Occipital lobe (tissue), 3 donors: ENCODE measurements at places on chromosomes 2 and 18.
A peak's percentile ranks its signal among the peaks of the same experiment; 100 is the strongest.

GRCh38 chr2:163553601-163554000 is 182.2 kb downstream of the FIGN start:
- DNase-seq, result no peak

- DNase-seq, result no peak
These were observed 137.9 kb upstream of the PARD3B start for GRCh38 chr2:204407204-204408014.

GRCh38 chr2:33272001-33272400 is 204.4 kb upstream of the RASGRP3 start:
- DNase-seq, result no peak

GRCh38 chr2:230984393-230985220 is 11.3 kb upstream of the SPATA3 start:
- DNase-seq, result no peak

GRCh38 chr18:13834496-13835015 is 10.6 kb downstream of the MC5R start:
- DNase-seq, result no peak

GRCh38 chr2:172103471-172104272 is 972 bp upstream of the DLX2 start:
- DNase-seq, result no peak

GRCh38 chr18:41391616-41392595 is 563.1 kb upstream of the PIK3C3 start:
- DNase-seq, result peak; percentile 6

- DNase-seq, result no peak
These were observed 155.0 kb downstream of the TNS1 start for GRCh38 chr2:217847552-217848350.

DNA sequence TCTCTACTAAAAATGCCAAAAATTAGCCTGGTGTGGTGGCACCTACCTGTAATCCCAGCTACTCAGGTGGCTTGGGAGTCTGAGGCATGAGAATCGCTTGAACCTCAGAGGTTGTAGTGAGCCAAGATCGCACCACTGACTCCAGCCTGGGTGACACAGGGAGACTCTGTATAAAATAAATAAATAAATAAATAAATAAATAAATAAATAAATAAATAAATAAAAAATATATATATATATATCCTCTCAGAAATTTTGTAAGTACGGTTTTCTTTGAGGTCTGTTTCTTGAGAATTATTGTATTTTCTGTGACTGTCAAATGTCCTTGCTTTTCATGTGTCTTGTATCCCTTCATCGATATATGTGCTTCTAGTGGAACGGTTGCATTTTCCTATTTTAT is 406.9 kb upstream of the FIGN start:
- no peak for DNase-seq

- DNase-seq, result no peak
These were observed 61.1 kb upstream of the RAPH1 start for GRCh38 chr2:203596183-203596582.

DNA sequence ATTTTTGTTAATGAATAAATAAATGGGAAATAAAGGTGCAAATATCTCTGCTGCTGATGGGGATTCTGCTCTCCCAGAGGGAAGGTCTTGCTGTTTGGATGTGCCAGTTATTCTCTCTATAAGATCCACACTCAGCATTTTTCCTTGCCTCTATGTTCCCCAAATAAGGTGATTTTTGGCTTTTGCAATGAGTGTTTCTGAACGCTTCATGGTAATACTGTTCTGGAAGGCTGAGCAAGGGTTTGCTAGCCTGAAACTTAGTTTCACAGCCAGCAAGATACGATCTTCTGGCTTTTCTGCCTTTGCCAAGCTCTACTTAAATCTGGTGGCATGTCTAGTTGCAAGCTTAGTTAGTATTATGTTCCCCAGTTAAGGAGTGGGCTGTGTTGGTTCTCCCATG is 114.6 kb downstream of the LPIN1 start:
- no peak for DNase-seq

DNA sequence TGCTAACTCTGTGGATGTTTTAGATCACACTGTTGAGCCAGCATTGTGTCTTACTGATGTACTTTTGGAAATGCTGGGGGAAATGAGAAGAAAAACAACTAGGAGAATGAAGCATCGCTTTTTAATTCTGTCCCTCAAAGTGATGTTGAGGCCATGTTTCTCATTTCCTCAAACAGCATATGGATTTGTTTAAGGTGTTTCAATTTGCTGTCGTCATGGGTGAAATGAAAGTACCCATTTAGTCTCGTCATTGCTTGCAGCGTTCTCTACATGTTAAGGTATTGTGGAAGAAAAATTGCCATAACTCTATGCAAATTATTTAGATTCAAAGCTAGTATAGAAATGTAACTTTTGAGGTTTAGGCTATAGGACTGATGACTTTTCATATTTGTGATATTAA is 151.3 kb downstream of the KCTD1 start:
- no peak for DNase-seq

DNA sequence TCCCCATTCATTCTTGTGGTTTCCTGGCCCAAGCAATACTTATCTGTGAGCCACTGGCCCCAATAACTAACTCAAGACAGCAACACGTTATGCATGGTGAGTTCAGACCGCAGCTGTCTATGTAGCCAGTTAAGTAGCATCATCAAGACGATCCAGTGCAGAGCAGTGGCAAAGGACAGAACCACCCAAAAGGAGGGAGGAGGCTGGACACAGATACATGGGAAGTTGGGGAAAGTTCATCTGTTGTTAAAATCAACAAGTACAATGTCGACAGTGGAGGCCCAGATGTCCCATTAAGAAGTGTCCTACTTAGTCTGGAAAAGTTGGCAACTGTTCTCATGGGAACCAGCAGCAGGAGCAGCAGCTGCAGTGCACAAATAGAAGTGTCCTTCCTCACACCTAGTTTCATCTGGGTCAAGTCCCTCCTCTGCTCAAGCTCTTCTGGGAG is 106.9 kb upstream of the THOC1 start:
- DNase-seq, result no peak

GRCh38 chr18:37419315-37419714 is 146.3 kb downstream of the CELF4 start:
- no peak for DNase-seq

GRCh38 chr2:196670342-196670741 is 30.8 kb downstream of the CCDC150 start:
- DNase-seq, result no peak

- no peak for DNase-seq
These were observed 148.3 kb downstream of the PLCL1 start for GRCh38 chr2:197952540-197953202.

DNA sequence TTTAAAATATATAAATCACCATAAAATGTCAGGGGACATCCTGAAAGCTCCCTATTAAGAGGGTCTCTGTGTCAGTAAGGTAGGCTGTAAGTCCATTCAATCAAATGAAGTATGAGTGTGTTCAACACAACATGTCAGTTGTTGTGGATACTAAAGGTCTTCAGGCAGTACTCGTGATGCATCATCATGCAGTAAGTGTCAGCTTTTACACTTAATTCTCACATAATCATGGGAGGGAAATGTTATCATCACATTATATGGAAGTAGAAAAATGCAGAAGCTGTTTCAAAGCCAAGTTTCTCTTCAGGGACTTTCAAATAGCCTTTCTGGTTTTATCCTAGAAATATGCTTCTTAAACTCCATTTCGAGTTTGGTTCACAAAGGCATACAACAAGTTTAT is 477.1 kb upstream of the ID2 start:
- DNase-seq, result no peak

DNA sequence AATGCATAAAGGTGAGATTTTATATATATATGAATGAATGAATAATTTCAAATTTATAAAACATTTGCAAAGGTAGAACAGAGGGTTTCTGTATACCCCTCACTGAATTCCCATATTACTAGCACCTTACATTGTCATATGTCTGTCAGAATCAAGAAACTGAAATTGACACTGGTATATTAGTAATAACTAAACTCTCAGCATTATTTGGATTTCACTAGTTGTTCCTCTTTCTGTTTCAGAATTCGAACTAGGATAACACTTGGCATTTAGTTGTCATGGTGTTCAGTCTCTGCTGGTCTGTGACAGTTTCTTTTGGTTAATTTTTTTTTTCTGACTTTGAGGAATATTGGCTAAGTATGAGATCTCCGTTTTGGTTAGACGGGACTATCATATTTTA is 275.9 kb downstream of the DCC start:
- DNase-seq, result no peak

DNA sequence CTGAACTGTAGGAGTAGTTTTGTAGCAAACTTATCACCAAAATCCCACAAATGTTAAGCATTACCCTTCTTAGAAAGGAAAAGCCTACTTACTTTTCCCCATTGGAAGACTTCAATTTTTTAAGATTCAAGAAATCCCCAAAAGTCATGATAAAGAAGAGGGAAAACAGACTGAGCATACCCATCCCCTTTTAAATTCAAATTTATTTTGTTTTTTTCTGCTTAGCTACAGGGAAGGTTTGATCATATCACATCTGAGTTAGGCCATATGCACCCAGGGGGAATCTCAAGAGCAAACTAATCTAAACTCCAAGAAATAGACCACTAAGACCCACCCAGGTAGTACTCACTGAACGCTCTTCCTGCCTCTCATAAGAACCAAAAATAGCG is 174.6 kb downstream of the TGIF1 start:
- DNase-seq, result no peak

DNA sequence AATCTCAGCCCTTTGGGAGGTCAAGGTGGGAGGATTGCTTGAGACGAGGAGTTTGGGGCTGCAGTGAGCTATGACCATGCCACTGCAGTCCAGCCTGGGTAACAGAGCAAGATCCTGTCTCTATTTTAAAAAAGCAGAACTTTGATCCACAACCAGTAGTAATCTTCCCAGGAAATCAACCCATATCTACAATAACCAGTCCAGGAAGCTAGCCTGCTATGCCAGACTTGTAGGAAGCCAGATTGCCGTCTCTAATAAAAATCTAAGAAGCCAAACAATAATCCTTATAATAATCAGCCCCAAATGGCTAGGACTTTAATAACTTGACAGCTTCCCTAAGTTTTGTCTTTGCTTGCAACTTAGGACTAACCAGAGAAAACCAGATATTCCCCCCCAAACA is 9.0 kb upstream of the ALMS1 start:
- DNase-seq, result no peak

- no peak for DNase-seq
These were observed 74.0 kb downstream of the FRZB start for GRCh38 chr2:182792441-182792840.

DNA sequence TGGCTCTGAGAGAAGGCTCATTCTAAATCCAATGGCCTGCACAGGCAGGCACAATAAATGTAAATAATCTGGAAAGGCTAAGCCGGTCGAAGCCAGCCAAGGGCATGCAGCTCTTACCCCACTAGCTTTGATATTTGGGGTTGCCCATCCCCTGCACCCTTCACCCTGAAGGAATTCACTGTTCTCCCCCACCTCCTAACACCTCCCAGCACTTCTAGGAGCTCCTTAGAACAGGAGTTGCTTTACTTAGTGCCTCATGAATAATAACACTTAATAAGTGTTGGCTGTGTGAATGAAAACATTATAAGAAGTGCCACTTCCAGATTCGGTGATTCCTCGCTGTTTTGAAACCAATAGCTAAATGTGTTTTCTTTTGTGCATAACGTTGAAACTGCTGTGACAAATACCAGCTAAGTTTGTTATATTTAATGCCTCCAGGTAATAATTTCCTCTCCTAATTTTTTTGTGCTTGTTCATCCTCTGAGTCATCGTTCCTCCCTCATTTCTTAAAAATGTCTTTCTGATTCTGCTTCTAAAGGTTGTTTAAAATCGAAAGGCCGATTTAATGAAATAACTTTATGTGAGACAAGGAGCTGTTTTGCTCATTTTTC is 458.8 kb downstream of the METTL4 start:
- DNase-seq, result no peak

GRCh38 chr2:98822301-98823164 is 91.6 kb upstream of the MGAT4A start:
- no peak for DNase-seq

- no peak for DNase-seq
These were observed 117.9 kb downstream of the ETAA1 start for GRCh38 chr2:67515056-67515455.

DNA sequence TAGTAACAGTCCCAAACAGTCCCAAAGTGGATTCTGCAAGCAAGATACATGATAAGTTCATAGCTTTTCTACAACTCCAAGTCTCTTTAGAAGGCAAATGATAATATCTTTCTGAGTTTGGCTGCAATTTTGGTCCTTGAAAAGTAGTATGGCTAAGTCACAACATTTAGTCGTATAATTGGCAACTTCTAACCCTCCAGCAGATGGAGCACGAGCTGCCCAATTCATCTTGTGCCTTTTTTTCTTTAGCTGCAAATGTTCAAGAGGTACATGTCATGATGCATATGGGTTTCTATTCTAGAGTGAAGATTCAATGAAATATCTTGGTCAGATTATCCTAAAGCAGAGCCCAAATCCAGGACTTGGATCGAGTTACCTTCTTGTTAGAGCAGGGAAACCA is 127.0 kb upstream of the KLHL14 start:
- DNase-seq, result no peak

- no peak for DNase-seq
These were observed 28.9 kb downstream of the PXDN start for GRCh38 chr2:1715184-1716013.

DNA sequence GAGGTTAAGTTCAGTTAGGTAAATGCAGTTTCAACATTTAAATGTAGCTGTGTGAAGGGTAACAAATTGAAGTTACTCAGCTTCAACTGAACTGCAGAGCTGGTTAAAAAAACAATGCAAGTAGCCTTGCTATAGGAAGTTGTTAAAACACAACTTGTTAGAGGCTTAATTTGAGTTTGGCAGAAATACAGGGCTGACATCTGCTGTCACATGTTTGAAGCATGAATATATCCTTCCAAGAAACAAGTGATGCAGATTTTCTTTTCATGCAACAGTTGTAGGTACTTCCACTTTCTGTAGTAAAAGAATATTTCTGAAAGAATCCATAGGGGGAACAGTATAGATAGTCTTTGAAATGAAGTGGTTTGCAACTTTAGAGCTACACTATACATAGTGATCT is 208.7 kb upstream of the RASGRP3 start:
- no peak for DNase-seq

GRCh38 chr2:200814917-200815316 is 3.2 kb downstream of the BZW1 start:
- no peak for DNase-seq

DNA sequence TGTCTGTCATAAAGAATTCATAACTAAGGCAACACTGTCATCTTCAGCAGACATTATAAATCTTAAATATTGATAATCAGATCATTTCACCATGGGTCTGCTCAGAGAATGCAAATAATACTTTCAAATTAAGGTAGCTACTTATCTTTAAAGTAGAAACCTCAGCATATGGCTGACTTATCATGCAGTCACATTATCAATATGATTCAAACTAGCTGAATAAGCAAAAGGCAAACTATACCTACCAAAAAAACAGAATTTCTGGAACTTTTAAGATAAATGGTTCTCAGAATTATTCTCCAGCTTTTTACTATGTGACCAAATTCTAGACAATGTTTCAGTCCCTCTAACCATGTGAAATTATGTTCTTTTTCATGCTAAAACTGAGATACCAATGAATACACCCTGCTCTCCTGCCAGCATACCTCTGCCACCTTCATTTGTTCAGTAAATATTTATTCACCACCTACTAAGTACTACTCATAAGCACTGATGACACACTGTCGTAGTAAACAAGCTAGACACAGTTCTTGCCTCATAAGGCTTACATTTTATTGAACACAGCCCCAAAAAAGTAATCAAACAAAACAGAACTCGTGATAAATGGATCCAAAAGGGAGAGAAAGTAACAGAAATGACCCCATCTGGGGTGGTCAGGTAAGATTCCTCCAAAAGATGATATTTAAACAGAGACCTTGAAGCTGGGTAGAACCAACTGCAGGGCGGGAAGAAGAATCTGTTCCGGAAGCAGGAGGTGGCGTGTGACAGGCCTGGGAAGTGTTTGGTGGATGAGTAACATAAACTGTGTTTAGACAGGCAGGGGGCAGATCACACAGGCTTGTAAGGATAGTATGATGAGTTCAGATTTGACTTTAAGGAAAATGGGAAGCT is 17.7 kb downstream of the SPIRE1 start:
- DNase-seq, result no peak
